Hematopoietic multipotent progenitor cell treated with erythropoietin and hydrocortisone succinate and interleukin-3 and kit ligand, for 17 days (in vitro differentiated cells): ENCODE measurements at places on chromosomes 11 and 22.

GRCh38 chr22:20750461-20751184, 23.3 kb upstream of the SERPIND1 start:
- peak; percentile 73 for DNase-seq

DNA sequence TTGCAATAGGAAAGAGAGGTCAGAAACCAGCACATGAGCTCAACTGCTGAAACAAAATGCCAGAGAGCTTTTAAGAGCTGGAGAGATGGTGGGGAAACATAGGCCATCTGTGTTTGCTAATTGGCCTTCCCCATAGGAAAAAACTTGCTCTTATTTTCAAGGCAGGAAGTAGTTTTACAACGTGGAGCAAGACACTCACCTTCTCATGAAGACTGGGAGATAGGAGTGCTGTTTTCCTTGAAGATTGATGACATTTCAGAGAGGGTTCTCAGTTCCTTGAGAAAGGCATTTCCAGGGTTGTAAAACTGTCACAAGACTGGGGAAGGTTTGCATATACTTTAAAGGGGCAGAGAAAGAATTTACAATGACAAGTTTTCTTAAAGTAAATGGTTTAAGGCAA, 586.3 kb upstream of the RAG2 start:
- DNase-seq: no peak

DNA sequence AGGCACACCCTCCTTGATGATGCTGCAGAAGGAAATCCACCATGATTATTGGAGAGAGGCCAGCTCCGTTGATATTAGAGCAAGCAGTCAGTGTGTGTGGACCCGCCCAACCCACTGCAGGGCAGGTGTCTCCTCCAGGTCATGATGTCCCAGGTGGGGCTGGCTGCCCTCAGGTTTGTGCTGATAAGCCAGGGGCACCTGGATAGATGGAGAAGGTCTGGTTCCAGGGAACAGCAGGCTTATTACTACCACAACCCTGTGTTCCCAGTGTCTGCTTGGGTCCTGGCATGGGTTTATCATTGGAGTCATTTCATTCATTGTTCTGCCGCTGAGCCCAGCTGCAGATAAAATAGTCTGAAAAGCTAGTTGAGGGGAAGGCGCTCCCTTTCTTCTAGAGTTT, 181.1 kb upstream of the NECTIN1 start:
- no peak for DNase-seq

DNA sequence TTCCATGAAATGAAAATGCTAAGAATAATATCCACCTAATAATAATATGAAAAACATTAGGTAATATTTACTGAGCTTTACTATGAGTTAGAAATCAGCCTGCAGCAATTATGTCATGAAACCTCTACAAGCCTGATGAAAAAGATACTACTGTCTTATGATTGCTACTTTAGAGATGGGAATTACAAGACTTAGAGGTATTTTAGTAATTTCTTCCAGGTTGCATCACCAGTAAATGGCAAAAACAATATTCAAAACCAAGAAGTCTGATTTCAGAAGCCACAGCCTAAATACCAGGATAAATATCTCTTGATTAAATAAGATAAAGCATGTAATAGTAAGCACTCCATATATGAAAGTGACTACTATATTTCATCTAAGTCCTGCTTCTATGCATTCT, 13.8 kb downstream of the OR5B21 start:
- no peak for DNase-seq

DNA sequence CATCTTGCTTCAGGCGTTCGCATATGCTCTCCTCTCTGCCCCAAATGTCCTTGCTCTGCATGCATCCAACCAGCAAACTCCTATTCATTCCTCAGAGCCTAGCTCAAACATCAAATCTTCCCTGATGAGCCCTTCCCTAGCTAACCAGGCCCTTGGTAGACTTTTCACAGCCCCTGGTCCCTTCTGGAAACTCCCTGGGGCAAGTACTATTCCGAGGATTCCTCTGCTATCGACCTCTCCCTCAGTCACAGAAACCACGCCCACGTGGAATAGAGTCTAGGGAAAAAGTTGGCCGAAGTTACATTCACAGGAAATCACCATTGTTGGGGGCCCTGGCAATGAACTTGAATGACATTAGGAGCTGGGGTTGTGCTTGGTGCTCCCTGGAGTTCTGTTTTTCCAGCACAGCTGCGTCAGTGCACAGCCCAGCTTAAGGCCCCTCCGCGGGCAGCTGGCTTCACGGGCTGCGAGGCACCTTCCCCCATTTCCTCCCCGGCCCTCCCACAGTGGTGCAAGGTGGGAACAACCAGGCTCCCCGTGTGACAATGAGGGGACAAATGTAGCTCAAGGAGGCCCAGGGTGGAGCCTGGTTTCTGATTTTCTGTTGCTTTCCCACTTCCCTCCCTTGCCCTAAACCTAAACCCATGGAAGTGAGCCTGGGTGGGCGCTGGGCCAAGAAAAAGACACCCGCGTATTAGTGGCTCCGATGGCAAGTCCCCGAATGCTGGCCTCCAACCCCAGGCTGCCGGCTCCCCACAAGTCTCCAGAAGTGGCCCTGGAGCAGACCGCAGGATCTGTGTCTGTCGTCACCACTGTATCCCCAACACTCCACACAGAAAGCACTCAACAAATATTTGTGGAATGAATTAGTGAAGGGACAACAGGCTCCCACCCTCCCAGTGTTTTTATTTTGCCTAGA, 4.3 kb upstream of the ATP5MGL start:
- DNase-seq: peak; percentile 25

DNA sequence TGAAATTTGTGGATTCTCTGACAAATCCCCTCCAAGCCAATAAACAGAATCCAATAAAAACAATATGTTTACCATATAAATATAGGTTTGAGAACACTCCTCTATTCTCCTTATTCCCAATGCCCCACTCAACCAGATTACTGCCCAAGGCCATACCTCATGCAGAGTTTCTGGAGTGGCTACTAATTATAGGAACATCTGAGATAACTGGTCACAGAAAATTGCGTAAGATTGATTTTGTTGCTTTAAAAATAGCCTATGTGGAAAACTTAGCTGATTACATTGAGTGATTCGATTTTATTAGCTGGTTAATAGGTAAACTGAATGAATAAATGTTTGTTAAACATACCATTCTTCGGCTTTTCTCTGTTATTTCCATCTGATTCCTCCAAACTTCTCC, 48.0 kb downstream of the ME3 start:
- no peak for DNase-seq
